ENCODE measurements at places on chromosomes 4 and X.

GRCh38 chr4:76689145-76689817, 208.7 kb downstream of the SOWAHB start:
- no peak for DNase-seq

- no peak for DNase-seq
Measured at GRCh38 chrX:1387141-1387776, 4.7 kb downstream of the SLC25A6 start.

- DNase-seq = no peak
Measured at GRCh38 chr4:81607950-81608349, 136.2 kb upstream of the RASGEF1B start.

DNA sequence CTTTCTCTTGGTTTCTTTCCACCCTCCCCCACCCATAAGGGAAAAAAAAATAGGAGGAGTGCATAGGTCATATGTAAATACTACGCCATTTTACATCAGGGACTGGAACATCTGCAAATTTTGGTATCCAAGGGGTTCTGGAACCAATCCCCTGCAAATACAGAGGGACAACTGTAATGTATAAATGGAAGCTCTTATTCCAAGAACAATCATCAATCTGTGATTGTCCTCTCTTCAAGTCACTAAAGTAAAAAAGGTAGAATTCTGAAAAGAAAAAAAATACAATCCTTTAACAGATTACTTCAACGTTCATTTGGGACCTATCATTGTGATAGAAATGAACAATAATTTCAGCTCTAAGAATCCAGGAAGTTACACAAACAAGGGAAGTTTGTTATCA, 13.6 kb downstream of the PPA2 start:
- no peak for DNase-seq

GRCh38 chr4:78482281-78482680, 69.3 kb upstream of the ANXA3 start:
- no peak for DNase-seq

GRCh38 chr4:18454349-18454748, 432.8 kb upstream of the LCORL start:
- no peak for DNase-seq

DNA sequence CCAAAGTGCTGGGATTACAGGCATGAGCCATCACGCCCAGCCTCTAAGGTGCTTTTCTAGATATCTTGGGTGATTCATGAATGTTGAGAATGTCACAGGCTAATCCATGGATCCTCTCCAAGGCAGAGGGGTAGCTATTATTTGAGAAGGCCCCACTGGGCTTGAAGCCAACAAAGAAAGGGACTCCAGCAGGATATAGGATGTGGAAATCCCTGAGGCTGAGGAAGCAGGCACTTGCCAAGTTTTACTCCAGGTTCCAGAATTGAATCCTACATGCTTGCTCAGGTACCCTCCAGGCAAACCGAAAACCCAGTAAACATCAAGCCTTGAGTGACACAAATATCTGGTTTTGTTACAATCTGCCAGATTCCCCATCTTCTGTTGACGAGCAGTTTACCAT, 15.8 kb downstream of the NLGN3 start:
- DNase-seq = no peak

DNA sequence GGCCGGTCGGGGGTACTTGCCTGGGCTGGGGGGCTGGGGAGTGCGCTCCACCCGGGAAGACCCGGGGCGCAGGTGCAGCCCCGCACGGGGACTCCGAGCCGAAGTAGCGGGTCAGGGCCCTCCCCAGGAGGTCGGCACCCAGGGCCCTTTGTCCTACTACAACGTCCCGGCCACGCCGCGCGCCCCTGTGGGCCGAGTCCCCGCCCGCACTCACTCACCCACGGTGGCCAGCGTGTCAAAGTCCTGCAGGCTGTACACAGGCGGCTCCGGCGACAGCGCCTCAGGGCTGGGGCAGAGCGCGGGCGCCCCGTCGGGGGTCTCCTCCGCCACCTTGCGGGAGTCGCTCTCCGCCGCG, 602 bp downstream of the PRKX start:
- no peak for DNase-seq

DNA sequence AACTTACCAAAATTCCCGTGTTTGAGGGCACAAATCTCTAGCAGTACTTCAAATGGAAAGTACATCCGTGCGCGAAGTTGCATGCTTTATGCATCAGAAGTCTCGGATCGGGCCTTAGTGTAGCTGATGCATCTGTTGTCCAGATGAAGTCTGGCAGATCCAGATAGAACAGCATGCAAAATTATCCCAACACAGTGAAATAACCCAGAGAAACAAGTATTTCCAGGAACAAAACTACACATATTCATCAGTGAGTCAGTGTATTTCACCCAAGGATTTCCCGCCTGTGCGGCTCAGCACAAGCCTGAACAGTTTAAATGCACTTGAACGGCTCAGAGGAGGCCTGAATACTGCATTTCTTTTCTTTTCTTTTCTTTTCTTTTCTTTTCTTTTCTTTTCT, 27.4 kb upstream of the CLDN24 start:
- peak; percentile 93 for DNase-seq

DNA sequence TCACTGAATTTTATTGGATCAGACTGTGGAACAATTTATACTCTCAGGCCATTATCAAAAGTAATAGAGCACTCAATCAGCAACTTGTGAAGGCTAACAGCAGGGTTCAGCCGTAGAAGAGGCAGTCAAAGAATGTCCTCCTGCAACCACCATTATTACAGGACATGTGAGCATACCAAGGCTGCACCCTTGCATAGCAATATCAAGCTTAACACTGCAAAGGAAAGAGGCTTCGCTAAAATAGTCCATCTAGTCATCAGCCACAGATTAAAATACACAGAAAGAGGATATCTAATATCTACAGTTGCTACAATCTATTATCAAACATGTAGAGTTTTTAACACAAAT, 42.9 kb upstream of the TMPRSS11B start:
- no peak for DNase-seq

- no peak for DNase-seq
Measured at GRCh38 chr4:156346959-156347385, 393.3 kb upstream of the CTSO start.

GRCh38 chr4:5040856-5041620, 10.2 kb upstream of the STK32B start:
- no peak for DNase-seq

- DNase-seq = no peak
Measured at GRCh38 chr4:4791299-4792111, 68.0 kb upstream of the MSX1 start.

- DNase-seq = no peak
Measured at GRCh38 chrX:41241962-41242361, 92.0 kb upstream of the DDX3X start.

DNA sequence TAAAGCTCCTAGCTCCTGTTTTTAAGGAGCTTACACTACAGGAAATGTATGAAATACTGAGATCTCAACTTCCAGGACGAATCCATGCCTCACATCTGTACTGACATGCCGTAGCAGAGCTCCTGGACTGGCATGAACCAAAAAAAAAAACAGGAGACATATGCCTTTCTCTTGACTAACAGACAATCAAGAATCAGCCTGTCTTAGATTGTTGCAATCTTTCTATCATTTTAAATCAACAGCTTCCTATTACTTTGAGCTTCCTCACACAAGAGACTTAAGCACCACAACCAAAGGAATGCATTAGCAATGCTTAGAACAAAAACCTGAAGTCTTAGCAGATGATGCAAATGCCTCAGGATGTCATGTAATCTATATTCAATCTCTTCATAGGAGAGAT, 34.7 kb upstream of the AREG start:
- no peak for DNase-seq

DNA sequence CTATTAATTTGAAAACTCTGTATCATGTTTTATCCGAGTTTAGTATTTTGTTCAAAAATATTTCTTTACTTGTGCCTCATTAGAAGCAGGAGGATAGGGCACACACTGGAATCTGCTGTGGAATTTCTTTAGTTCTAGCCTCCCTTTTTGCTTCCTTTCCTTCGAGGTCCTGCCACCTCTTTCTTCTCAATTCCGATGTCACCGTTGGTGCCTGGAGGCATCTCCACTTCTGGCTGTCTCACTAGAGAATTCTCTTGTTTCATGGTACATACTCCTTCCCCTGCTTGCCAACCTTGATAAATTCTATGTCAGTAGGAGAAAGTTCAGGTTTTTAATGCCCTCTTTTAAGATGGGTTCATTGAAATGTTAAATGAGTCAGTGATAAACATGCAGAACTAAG, 140.1 kb downstream of the ANK2 start:
- no peak for DNase-seq

DNA sequence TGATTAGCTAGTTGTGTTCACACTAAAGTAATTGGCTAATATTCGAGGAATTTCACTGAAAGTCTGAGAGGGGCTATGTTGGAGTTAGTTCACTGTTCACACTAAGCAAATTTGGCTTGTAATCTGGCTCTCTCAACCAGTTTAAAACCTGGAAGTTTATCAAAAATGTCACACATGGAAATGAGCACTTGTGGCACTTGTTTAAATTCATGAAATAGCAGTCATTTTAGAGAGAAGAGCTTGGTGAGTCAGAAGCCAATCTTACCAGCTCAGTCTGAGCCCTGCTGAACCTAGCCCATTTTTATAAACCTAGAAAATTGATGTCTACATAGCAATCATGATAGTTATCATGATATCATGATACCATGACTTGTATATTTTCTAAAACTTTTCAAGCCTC, 90.7 kb upstream of the JADE1 start:
- DNase-seq = peak; percentile 74

DNA sequence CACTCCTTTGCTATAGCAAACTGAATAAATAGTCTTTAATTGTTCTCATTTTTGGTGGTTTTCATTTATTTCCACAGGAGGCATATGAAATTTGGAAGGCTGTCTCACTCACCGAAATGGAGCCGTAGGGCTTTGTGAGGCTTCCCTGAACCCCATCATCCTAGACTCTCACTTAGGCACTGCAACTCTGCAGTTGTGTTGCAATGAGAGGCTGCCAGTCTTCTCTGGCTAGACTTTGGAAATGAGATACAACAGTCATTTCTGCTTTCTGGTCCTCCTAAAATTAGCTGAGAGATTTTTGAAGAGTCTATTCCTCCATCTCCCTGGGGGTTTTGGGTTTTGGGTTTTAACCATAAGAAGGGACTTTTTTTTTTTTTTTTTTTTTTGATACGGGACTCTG, 146.5 kb downstream of the SH3BGRL start:
- DNase-seq = no peak

GRCh38 chrX:31228909-31229308, 157.1 kb upstream of the FTHL17 start:
- no peak for DNase-seq

- no peak for DNase-seq
Measured at GRCh38 chr4:71538528-71538927, 199.7 kb downstream of the SLC4A4 start.

DNA sequence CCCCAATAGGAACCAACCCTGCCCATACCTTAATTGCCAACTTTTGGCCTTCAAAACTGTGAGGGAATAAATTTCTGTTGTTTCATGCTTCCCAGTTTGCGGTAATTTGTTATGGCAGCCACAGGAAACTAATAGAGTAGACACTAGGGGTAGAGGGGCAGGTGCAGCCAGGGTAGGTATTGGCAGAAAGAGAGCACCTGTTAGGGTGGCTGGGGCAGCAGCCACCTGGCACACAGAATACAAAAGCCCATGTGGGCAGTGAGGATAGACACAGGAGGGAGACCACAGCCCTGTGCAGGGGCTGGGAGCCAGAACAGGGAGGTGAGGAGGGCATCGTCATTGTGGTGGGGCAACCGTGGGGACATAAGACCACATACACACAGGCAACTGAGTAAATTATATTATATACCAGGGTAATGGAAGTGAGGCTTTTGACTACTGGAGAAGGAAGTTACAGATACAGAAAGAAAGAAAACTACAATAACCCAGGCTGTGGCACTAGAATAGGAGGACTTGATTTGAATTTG, 28.2 kb downstream of the IRF2 start:
- no peak for DNase-seq

DNA sequence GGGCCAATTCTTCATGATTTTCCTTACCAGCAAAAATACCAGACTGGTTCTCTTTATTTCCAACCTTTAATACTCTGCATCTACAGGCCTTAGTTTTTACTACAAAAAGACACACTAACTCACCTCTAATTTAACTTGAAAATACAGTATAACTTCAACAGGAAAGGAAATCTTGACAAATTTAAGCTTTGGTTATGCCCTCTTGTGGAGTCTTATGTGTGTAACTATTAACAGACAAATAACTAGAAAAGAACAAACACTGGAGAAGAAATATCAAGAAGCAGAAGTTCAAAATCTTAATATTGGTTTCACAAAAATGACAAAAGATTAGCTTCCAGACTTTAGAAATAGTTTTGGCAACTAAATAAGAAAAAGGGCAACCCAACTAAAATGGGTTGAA, 33.0 kb downstream of the PPA2 start:
- DNase-seq = no peak

DNA sequence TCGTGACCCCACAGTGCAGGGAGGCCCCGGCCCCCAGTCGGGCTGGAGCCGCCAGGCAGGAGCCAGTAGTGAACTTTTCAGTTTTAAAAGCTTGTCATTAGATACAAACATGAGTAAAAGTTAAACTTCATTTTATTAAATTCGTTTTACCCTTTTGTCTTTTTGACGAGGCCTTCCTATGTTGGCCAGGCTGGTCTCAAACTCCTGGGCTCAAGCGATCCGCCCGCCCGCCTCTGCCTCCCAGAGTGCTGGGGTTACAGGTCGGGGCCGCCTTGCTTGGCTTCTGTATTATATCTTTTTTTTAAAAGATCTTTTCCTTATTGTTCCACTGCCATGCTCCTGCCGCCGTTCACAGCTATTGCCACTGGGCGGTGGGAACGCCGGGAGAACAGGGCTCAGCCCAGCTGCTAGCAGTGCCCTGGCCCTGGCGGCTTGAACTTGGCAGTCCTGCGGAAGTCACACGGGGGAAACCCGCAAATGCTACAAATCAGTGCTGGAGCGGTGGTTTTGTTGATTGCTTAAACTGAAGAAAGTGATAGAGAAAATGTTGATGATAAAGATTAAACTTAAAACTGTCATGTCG, 968 bp upstream of the NELFA start:
- DNase-seq = no peak

- no peak for DNase-seq
Measured at GRCh38 chr4:184451726-184452125, 22.6 kb downstream of the IRF2 start.

- DNase-seq = no peak
Measured at GRCh38 chrX:70026112-70026850, 23.5 kb downstream of the AWAT2 start.

GRCh38 chr4:16039139-16039538, 44.7 kb downstream of the PROM1 start:
- DNase-seq = no peak

DNA sequence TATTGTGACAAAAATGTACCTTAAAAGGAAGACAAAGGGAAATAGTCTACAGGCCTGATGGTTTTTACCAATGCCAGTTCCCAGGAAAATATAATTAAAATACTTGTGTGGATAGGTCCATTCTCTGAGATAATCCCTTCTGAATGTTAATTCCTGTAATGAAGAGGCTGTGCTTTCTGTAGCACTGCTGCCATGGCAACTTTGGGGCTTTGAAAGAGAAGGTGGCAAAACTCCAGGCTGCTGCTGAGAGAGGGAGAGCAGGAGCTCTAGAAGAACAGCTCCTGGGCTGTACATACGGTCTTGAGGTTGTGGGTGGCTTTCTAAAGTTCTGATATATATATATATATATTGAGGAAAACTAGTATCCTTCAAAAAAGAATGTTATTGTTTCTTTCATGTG, 125.4 kb downstream of the PDLIM5 start:
- DNase-seq = no peak

- DNase-seq = peak; percentile 15
Measured at GRCh38 chr4:120977435-120977997, 55.0 kb upstream of the PRDM5 start.
